ENCODE measurements at places on chromosomes 4 and X. TPM values are rescaled to one million over a fixed set of nuclear protein-coding genes. Genes with fewer than 3 reads are reported as not detected.

Gene SERPINA7
- total RNA-seq = not detected

Gene AREG
- total RNA-seq = 6.8 TPM

Gene FGF5
- total RNA-seq = not detected

Gene CCKAR
- total RNA-seq = not detected
